ENCODE measurements at places on chromosomes 3 and 15. TPM values are rescaled to one million over a fixed set of nuclear protein-coding genes. Genes with fewer than 3 reads are reported as not detected.

Gene COL6A5
- 0.14 TPM for total RNA-seq

Gene UBXN7
- total RNA-seq = 89.2 TPM

DNA sequence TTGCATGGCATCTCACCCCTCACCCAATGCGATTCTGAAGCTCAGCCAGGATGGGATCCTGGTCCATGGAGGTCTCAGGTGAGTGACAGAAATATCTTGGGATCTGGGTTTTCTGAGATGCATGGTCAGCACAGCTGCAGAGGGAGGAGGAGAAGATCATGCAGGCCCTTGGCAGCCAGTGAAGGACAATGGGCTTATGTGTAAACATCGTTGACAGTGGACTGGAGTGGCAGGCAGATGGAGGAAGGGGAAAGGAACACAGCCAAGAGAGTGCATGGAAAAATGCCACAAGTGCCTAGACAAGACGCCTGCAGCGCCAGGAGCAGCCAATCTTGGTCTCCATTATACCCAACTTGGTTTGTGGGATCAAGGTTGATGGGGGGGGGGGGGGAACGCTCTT lies 347.9 kb downstream of the MCTP2 start:
- no peak for DNase-seq

DNA sequence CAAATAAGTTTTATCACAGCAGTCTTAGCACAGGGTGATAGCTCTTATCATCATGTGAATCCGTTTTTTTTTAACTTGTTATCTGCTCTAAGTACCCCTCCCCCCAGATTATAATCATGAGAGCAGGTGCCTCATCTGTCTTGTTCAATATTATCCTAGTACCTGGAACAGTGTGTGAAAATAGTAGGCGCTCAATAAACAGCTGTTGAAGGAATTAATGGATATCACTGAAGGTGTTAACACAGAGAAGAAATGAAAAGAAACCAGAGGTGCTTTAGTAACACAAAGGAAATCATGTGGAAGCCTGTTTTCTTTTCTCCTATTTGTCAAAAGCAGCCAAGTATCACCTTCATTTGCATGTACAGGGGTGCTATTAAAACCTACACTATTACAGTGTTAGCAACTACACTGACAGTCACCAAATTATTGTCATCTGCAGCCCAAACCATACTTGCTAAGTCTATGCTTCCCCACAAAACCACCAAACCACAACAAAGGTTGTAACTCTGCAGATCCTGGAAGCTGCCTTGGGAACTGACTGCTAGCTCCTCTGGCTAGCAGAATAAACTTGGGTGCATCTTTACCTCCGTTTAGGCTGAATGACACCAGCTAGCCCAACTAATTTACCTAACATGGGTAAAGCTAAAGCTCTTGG lies 2.9 kb downstream of the XPC start:
- no peak for DNase-seq

DNA sequence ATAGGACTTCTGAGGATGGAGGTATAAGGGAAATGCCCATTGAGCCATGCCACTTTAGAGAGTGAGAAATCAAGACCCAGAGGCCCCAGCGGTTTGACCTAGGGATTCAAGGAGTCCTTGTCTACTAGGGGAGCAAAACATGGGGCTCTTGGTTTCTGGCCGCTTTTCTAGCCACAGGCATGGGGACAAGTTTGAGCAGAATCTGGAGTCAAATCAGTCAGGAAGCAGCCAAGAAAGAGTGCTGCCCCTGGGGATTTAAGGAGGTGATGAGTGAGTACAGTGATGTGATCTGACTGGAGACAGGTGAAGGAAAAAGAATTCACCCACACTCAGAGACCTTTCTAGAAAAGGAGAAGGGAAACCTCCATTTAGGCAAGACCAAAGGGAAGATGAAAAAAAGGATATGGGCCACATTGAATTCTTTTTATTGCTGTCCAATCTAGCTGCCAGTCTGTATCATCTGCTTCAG lies 244.0 kb upstream of the TBC1D5 start:
- no peak for DNase-seq

DNA sequence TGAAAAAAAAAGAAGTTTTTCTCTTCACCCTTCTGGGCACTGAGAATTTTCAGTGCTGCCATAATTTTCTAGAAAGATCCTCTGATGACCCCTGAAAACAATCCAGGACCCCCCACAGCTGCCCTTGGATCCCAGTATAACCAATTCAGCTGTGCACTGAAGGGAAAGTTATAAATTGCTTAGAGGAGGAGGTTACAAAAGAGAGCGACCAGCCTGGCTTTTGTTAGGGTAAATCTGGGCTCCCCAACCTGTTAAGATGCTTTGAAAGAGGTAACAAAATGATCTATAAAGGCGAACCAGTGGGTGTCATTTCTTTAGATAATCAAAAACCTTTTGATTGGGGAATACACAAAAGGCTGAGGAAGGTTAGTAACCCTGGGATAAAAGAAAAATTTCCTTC lies 407.9 kb upstream of the ATP11B start:
- no peak for DNase-seq

DNA sequence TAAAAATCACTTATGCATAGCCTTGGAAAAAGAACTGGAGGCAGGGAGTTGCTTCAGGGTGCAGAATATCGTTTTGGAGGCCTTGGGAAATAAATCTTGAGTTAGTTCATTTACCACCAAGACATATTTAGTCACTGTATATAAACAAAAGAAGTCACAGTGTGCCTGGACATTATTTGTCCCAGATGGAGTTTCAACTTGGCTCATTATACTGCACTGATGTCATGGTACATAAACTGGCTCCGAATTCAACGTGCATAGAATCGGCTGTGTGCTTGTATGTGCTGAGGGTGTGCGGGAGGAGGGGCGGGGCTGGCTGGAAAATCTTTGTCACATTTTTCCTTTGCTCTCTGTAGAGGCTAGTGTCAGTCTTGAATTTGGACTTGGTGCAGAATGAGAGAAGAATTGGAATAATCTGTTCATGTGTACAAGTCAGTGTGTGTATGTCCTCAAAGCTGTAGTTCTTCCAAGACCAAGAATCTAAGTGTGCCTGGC lies 86.6 kb downstream of the FNDC3B start:
- no peak for DNase-seq

DNA sequence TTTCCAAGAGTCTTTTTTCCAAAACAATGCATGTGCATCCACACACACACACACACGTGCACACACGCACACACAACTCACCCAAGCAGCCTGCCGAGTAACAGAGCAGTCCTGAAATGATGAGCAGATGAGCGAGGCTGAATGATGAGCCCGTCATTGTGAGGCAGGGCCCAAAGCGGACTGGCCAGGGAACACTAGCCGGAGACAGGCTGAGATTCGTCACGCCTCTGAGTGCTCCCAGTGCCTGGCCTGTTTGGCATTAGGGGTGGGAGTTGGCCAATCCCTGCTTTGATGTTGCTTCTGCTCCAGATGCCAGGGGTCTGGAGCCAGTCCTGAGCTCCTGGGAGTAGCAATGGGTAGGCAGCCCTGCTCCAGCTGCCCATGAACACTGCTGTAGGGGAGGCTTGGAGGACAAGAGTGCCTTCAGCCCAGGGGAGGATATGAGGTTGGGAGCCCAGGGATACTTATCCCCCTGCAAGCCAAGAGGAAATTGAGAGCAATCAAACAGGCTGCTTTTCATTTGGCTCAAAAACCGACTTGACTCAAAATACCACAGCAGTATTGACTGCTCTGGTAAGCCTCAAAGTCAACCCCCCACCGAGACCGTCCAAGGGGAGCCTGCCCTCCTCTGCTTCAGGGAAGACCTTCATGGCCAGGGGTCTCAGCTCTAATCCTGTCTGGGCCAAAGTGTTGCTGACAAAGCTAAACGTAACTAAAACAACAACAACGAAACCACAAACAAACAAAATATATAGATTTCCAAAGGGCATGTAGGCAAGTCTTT lies 22.9 kb downstream of the COLQ start:
- no peak for DNase-seq

Gene GOLGA6L7
- not detected for total RNA-seq

GRCh38 chr3:107946700-107947099 lies 144.1 kb downstream of the CD47 start:
- DNase-seq = no peak

Gene P2RY14
- total RNA-seq = 0.14 TPM

GRCh38 chr3:160981217-160981938 lies 123.8 kb downstream of the B3GALNT1 start:
- DNase-seq = no peak

Gene ALPK3
- 9.6 TPM for total RNA-seq

Gene TNFAIP8L3
- 8.2 TPM for total RNA-seq

GRCh38 chr3:4071481-4072184 lies 231.5 kb upstream of the SETMAR start:
- DNase-seq = no peak

Gene GRIP2
- 2.7 TPM for total RNA-seq

GRCh38 chr15:30650012-30650929 lies 24.3 kb downstream of the ARHGAP11B start:
- no peak for DNase-seq

Gene BCL2A1
- total RNA-seq = not detected

- no peak for DNase-seq
These were observed 18.2 kb downstream of the KLHL6 start for GRCh38 chr3:183537295-183537730.

Gene EXD1
- not detected for total RNA-seq

- DNase-seq = no peak
These were observed 4.9 kb downstream of the MESP2 start for GRCh38 chr15:89781055-89781454.

Gene PPP2R3A
- total RNA-seq = 8.6 TPM

- DNase-seq = no peak
These were observed 56.8 kb downstream of the PHLDB2 start for GRCh38 chr3:111915905-111916304.

- DNase-seq = no peak
These were observed 654.0 kb upstream of the NR2F2 start for GRCh38 chr15:95676500-95676899.

DNA sequence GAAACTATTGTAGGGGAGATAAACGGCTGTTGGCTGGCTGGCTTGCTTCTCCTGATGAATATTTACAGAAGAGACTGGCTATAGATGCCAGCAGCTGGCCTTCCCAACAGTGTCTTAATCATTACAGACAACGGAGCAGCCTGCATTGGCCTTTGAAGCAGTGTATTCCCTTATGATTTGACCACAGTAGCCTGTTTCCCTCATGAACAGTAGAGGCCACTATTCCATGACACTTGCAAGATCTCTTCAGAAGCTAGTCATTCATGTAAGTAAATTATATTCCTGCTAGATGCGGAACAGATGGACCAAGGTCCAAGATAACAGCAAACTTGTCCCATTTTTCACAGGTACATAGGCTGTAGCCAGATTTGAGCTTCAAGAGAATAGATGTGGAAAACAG lies 47.3 kb downstream of the TMCO5A start:
- DNase-seq = no peak

GRCh38 chr3:18649666-18650363 lies 224.7 kb upstream of the SATB1 start:
- no peak for DNase-seq

GRCh38 chr3:16071206-16071605 lies 103.3 kb upstream of the GALNT15 start:
- DNase-seq = no peak

- peak; percentile 92 for DNase-seq
These were observed at the start of gene SETD2 for GRCh38 chr3:47164007-47164881. SETD2 (minus strand) TSS chr3:47164113; CDS start chr3:47163924, 189 bp downstream.

Gene TMEM212
- not detected for total RNA-seq

- DNase-seq = no peak
These were observed 12.4 kb upstream of the GREM1 start for GRCh38 chr15:32705446-32705845.

DNA sequence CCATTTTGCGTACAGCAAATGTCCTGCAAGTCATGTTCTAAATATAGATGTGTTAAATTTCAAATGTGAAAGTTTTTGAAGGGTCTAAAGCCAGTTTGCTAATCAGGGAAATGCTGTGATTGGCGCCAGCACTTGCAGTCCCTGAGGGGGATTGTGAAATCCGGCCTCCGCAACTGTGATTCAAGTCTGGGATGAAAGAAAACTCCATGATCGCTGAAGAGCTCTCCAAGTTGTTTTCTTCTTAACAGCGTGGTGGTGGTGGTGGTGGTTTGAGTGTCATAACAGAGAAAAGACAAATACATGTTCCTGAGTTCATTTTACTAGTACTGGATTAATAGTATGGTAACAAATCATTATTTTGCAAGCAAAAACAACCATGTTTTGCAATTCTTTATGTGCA lies 51.8 kb downstream of the MITF start:
- DNase-seq = no peak

DNA sequence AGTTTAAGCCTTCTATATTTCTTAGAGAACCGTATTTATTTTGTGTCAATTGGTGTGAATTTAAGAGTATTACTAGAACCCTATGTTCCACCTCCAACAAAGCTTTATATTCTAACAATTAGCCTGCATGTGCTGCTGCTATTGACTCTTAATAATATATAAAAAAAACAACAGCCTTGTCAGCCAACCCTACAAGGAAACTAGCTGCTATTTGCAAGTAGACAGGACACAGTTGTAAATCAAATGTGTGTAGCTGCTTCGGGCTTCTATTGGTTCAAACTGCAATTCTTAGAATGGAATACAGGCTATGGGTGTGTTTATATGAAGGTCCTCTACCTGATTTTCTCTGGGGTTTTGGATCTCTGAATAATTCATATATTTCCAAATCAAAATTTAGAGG lies 60.7 kb downstream of the ZBTB20 start:
- no peak for DNase-seq

Gene DBR1
- total RNA-seq = 21.2 TPM

Gene SUSD5
- 3.3 TPM for total RNA-seq

DNA sequence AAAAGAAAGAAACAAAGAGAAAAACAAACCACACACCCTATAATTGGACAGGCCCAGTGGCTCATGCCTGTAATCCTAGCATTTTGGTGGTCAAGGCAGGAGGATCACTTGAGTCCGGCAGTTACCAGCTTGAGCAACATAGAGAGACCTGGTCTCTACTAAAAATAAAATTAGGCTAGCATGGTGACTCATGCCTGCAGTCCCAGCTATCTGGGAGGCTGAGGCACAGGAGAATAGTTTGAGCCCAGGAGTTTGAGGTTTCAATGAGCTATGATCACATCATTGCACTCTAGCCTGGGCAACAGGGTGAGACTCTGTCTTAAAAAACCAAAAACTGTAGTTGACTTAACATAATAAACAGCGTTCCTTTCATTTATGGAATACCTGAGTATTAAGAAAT lies 72.3 kb upstream of the ST3GAL6 start:
- DNase-seq = no peak

Gene GXYLT2
- total RNA-seq = 25.8 TPM

Gene PDIA5
- 28.5 TPM for total RNA-seq

- DNase-seq = no peak
These were observed 400.4 kb downstream of the MAGI1 start for GRCh38 chr3:65638301-65638700.

Data from type B pancreatic cell (in vitro differentiated cells).